Tibial nerve (tissue), 4 donors: ENCODE measurements at places on chromosomes 2 and 18.

DNA sequence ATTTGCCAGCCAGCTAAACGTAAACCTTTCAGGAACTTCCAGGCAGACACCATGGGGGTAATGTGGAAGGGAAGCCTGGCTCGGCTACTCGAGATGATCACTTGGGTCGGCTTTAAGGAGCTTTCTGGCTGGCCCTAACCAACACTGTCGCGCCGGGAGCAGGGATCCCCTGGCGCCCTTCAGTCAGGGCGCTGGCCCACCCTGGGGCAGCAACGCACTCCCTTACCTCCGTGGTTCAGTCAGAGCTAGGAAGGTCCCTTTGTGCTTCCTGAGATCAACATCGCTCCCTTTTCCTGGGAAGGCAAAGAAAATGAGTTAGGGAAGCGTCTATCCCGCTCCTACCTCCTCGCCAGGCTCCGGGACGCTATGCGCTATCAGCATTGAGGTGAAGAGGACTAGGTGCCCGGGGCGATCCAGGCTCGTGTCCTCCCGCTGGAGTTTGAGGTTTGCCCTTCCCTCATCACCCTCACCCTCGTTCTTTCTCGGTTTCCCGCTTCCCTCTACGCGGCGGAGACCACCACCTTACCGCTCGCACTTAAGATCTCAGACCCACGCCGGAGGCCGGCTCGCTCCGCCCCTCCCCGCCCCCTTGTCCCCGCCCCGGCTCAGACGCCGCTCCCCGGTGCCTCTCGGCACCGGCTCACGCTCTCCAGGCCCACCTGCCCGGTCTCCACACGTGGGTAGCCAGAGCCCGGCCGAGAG lies 449 bp upstream of the ATRAID start:
- DNase-seq, result peak; percentile 36

DNA sequence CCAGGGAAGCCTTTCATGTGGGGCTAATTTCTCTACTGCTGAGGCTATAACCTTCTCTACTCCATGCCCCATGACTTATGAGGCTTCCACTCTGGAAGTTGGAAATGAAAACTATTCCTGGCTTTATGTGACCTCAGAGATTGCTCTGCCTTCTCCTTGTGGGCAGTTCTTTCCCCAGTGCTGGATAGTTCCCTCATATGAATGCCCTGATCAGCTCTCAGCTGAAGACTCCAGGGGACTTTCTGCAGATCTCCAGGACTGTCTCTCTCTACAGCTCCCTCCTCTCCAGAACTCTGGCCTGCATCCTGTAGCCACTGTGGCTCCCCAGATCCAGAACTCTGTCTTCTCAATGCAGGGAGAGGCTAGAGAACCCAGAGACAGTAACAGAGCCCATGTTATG lies 235.1 kb downstream of the SEPTIN10 start:
- DNase-seq, result no peak

GRCh38 chr2:43934567-43934966 lies 61.2 kb downstream of the LRPPRC start:
- DNase-seq, result no peak

GRCh38 chr18:38035193-38035592 lies 469.6 kb upstream of the CELF4 start:
- no peak for DNase-seq

GRCh38 chr2:31333046-31333445 lies 81.5 kb downstream of the XDH start:
- DNase-seq, result no peak

GRCh38 chr2:182980115-182980514 lies 58.1 kb downstream of the NCKAP1 start:
- no peak for DNase-seq

DNA sequence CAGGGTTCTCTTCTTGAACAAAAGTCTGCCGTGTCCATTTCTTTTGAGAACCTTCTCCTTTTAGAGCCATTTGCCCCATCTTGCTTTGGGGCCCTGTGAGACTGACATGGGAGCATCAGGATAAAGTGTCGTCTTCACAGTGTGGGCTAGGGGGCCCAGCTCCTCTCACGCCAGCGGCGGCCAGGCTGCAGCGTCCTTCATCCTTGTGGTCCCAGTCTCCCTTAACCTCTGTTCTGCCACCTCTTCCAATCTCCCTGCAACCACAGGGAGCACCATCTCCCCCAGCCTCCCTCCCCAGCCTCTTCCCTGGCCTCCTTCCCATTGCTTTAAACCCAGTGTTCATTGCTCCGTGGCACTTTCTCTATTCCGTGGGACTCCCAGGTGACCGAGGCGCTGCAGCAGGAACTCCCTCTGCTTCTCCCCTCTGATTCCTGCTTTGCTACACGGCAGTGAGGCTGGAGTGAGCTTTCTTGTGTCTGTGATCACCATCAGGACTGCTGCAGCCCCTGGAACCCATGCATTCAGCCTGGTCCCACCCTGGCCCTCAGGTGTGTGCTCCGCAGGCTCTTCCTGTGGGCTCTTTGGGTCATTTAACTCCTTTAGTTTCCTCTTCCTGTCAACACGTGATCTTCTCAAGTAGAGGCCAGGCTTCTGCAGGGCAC lies 234.1 kb downstream of the MYT1L start:
- DNase-seq, result no peak

DNA sequence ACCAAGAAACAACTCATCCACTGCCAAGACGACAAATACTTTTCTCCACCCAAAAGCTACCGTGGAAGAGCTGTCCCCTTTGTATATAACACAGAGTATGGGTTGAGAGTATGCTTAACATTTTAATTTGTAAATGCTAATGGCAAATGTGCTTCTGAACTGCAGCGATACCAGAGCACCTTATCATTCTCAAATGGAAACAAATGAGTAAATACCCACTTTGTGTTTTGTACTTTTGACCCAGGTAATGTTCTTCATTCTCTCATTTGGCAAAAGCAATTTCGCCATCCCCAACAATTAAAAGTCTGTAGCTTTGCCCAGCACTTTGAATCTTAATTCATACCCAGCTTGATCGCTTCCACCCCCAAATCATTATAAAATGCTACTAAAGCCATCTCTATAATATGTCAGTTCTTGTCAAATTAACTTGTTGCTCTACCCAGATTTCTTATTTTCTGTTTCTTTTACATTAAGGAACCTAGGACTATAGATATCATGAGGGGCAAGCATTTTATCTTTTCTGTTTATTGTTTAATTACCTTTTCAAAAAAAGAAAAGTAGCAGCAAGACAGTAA lies 6.2 kb upstream of the POU3F3 start:
- no peak for DNase-seq

GRCh38 chr2:8481463-8482009 lies 200.3 kb upstream of the ID2 start:
- DNase-seq, result no peak

DNA sequence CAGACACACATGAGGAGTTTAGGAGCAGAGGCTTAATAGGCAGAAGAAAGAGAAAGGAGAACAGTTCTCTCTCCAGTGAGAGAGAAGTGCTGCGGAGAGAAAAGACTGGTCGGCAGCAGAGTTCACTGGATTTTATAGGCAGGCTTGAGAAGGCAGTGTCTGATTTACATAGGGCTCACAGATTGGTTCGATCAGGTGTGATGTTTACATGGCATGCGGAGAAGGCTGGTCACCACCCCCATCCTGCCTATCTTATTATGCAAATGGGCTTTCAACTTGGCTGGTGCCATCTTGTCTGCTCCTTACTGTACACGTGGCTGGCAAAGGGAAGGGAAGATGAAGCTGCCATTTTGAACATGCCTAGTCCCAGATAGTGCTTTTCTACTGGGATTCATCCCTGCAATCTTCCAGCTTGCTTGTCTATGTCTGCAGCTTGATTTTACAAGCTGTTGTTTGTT lies 113.4 kb downstream of the AP1S3 start:
- DNase-seq, result no peak

- DNase-seq, result no peak
These were observed 105.3 kb downstream of the COMMD1 start for GRCh38 chr2:62010632-62011256.

GRCh38 chr2:67186871-67187270 lies 210.3 kb upstream of the ETAA1 start:
- no peak for DNase-seq

GRCh38 chr2:170462433-170463205 lies 252.5 kb upstream of the SP5 start:
- no peak for DNase-seq

GRCh38 chr2:58871469-58872142 lies 630.5 kb upstream of the FANCL start:
- no peak for DNase-seq

- DNase-seq, result no peak
These were observed 30.9 kb upstream of the DOCK10 start for GRCh38 chr2:225073198-225073597.

DNA sequence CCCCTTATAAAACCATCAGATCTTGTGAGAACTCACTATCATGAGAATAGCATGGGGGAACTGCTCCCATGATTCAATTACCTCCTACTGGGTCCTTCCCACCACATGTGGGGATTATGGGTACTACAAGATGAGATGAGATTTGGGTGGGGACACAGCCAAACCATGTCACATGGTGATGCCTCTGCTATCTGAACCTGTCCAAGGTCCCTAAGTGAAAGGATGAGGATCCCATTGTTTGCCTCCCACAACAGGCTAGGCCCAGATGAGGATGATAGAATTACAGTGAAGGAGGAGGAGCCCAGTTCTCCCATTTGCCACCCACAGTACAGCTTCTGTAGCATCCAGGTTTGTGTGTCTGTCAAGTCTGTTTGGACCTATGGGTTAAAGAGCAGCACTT lies 65.4 kb downstream of the PRKCE start:
- no peak for DNase-seq

GRCh38 chr2:170930991-170931266 lies 1.9 kb downstream of the GORASP2 start:
- no peak for DNase-seq

- DNase-seq, result no peak
These were observed 3.6 kb upstream of the MYOM1 start for GRCh38 chr18:3223356-3223755.

DNA sequence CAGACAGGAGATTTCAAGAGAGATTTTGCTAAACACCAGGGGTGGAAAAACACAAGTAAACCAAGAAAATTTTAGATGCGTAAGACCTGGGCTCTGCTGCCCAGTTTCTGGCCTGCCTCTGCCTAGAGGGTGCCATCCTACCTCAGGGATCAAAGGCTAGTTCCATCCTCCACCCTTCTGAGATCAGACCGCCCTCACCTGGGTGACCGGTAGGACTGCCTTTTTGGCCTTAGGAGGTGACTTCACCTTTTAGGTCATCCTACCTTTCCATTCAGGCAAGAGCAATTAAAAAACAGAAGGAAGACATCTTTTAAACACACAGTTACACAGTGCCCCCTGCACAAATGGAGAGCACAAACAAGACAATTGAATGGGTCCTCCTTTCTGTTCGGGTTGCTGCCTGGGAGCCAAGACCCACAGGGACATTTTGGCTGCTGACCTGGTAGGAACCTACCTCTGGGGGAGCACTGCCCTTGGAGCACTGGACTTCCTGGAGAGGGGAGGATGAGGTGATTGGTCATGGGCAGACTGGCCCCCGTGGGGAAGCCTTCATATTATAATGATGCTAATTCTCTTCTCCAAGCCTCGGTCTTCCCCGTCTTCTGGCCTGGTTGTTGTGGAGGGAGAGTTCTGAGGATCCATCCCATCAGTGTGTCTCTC lies 3.1 kb downstream of the PSD4 start:
- no peak for DNase-seq

DNA sequence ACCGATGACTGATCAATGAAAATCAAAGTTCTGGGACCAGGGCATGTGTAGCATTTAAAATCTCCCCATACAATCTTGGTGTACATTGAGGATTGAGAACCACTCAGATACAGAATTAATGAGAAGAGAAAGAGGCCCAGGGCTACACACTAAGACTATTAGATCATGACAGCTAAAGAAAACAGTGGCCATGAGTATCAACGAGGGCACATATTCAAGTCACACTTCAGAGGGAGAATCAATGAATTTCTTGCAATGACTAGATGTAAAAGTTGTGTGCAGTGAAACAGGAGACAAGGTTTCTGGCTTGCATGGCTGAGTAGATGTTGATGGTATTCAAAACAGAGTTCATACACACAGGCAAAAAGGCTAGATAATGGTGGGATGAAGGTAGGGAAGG lies 29.1 kb downstream of the METTL8 start:
- no peak for DNase-seq

GRCh38 chr2:98446850-98447249 lies 2.2 kb downstream of the INPP4A start:
- DNase-seq, result no peak

DNA sequence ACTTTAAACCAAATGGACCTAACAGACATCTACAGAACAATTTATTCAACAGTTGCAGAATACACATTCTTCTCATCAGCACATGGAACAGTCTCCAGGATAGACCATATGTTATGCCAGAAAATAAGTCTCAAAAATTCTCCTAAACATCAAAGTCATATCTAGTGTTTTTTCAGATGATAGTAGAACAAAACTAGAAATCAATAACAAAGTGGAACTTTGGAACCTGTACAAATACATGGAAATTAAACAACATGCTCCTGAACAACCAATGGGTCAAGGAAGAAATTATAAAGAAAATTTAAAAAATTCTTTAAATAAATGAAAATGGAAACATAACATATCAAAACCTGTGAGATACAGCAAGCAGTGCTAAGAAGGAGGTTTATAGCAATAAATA lies 194.1 kb upstream of the SIX2 start:
- DNase-seq, result no peak

GRCh38 chr2:72788756-72789155 lies 37.1 kb downstream of the EXOC6B start:
- no peak for DNase-seq
